CD4-positive, CD25-positive, alpha-beta regulatory T cell (primary cell): ENCODE measurements at places on chromosomes 16 and 17.

DNA sequence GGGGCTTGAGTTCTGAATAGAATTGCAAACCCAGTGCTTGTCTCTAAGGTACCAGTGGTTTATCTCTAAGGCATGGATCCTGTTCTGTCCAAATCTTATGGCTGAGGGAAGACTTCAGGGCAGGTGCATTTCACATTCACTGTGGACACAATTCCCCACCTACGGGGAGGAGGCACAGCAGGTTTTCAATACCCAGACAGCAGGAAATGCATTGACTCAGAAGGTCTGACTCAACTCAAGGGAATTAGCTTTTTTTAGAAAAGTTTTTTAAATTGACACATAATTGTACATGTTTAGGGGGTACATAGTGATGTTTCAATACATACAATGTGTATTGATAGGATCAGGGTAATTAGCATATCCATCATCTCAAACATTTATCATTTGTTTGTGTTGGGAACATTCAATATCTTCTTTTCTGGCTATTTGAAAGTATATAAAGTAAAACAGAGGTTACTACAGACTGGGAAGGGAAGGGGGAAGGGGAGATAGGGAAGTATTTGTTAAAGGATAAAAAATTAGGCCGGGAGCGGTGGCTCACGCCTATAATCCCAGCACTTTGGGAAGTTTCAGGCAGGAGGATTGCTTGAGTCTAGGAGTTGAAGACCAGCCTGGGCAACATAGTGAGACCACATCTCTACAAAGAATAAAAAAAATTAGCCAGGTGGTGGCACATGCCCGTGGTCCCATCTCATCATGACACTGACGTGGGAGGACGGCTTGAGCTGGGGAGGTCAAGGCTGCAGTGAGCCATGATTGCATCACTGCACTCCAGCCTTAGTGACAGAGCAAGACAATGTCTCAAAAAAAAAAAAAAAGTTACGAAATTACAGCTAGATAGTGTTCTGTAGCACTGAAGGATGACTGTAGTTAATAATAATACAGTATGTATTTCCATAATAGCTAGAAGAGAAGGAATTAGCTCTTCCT, 54.9 kb downstream of the RGS9 start:
- DNase-seq = no peak

DNA sequence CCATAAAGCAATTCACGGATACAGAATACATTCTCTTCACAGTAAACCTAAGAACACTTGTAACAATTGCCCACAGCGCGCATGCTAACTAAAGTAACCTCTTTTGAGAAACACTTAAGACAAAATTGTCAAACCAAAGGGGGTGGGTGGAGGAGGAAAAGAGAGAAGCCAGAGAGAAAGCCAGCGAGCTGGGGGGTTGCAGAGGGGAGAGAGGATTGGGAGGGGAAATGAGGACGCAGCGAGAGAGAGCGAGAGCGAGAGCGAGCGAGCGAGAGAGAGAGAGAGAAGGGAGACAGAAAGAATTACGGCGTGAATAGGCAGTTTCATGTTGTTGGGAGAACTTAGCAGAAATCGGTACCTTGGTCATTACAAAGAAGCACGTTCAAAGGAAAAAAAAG, 1.6 kb upstream of the HOXB7 start:
- no peak for DNase-seq

DNA sequence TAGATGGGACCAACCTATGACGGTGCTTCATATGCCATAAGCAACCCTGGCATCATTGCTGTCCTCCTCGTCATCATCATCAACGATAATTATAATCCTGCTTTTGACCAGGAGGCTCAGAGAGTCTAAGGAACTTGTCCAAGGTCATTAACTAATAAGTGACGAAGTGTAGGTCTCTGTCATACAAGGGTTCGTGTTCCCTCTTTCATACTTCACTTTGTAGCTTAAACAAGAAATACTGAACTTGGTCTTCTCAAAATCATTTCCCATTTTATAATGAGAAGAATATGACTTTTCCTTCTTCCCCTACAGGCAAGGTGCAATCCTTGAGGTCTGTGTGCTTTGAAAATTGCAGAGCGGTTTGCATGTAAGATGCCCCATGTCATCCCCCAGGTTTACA, 31.2 kb upstream of the PIK3R6 start:
- no peak for DNase-seq

GRCh38 chr16:23502466-23502865, 7.8 kb downstream of the GGA2 start:
- DNase-seq = no peak
